Activated CD8-positive, alpha-beta memory T cell treated with anti-CD3 and anti-CD28 coated beads for 4 hours (primary cell): ENCODE measurements at places on chromosomes 2 and 18.

GRCh38 chr2:30237239-30237965 is 6.1 kb downstream of the LBH start:
- DNase-seq, result no peak

GRCh38 chr2:217966423-217967070 is 36.2 kb downstream of the TNS1 start:
- no peak for DNase-seq

GRCh38 chr2:63438181-63438580 is 150.1 kb downstream of the WDPCP start:
- no peak for DNase-seq

DNA sequence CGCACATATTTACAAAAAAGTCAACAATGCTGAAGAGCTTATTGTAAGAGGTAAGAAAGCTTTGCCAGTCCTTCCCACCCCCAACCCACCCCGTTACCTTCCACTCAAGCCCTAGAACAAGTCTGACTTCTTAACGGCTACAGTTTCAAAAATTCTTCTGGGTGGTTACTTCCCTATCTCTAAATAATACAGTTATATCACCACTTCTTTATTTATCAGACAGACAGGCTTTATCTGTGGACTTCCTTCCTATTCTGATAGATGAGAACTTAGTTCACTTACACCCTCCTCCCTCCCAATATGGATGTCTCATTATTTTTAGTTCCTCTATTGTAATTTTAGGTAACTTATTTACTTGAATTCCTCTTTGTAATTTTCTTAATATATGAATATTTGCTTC is 26.7 kb upstream of the ACTR3 start:
- no peak for DNase-seq

DNA sequence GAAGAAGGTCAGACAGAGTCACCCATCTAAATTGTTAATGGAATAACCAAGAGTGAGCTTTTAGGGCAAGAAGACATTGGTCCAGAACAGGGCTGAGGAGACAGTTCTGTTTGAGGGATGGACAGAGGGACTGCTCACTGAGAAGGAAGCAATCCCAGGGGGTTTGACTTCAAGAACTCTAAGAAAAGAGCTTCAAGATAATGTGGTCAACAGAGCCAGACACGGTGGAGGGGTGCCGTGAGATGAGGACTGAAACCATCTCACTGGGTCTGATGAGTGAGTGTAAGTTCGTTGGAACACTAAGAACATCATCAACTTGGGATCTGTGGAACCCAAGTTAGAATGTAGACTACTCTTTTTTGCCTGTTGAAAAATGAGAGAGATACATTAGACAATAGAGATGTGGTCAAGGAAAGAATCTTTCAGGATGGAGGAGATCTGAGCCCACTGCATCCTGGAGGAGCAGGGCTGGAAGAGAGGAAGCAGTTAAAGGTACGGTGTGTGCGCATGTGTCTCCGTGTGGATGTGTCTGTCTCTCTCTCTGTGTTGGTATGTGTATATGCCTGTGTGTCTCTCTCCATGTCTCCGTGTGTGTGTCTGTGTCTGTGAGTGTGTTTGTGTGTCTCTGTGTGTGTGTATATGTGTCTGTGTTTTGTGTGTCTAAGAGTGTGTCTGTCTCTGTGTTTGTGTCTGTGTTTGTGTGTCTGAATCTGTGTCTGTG is 172.1 kb downstream of the MYCN start:
- no peak for DNase-seq

- peak; percentile 100 for DNase-seq
Measured at GRCh38 chr18:56638232-56639103, at the start of gene TXNL1. TSS of gene TXNL1 (minus strand) at chr18:56638592. CDS start at chr18:56638440, 152 bp downstream.

DNA sequence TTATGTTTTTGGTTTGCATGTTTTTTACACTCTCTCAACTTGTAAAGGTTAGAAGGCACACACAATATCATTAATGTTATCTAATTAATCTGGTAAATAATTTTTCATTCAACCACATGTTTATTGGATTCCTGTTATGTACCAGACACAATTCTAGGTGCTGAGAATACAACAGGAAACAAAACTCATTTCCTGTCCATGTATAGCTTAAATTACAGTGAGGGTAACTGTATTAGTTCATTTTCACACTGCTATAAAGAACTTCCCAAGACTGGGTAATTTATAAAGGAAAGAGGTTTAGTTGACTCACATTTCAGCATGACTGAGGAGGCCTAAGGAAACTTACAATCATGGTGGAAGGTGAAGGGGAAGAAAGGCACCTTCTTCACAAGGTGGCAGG is 270.5 kb downstream of the TRIB2 start:
- no peak for DNase-seq

- no peak for DNase-seq
Measured at GRCh38 chr2:114007436-114007835, 117.5 kb downstream of the ACTR3 start.

DNA sequence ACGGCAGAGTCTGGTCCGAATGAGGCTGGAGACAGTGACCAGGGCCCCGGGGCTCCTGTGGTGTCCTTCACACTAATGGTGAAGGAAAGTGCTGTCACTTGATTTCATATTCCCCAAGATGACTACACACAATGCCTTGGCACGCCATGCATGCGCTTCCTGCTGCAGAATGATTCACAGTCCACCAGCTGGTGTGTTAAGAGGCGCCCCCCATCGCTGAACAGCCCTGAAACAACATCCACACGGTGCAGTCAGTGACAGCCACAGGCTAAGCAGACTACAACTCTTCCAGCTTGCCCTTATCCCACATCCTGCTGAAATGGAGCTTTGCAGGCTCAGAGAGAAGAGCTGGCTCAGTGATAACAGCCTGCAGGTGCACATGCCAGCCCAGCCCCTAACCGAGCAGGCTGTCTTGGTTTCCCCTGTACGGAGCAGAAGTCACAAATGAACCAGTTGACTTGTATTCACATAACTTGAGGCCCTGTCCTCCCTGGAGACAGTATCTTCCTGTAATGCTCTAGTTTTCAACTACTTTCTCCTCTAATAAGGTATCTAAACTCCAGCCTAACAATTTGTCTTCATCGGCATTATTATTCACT is 24.3 kb upstream of the CDH20 start:
- no peak for DNase-seq

GRCh38 chr2:105179469-105180372 is 61.8 kb upstream of the GPR45 start:
- no peak for DNase-seq

- no peak for DNase-seq
Measured at GRCh38 chr2:155866477-155866876, 466.0 kb downstream of the NR4A2 start.

- DNase-seq, result no peak
Measured at GRCh38 chr2:69646714-69647113, 3.2 kb upstream of the AAK1 start.

- DNase-seq, result no peak
Measured at GRCh38 chr2:37224063-37224462, 7.3 kb downstream of the CEBPZ start.

- DNase-seq, result no peak
Measured at GRCh38 chr18:8741532-8741931, 36.2 kb downstream of the MTCL1 start.

DNA sequence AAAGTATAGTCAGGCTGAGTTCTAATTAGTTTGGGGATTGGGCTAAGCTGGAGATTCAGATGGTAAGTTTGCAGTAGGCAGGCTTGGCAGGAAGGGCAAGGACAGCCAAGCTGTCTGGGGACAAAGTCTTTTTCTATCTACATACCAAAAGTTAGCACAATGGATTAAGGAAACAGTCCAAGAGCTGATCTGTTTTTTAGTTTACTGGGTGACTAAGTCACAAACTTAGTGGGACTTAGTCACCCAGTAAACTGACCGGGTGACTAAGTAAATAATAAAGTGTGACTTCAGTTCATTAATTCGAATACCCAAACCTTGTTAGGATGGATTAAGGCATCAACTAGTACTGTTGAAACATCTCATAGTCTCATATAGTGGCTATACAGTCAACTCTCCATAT is 1386.0 kb upstream of the CELF4 start:
- DNase-seq, result no peak

GRCh38 chr18:42915299-42915698 is 200.2 kb downstream of the RIT2 start:
- no peak for DNase-seq

DNA sequence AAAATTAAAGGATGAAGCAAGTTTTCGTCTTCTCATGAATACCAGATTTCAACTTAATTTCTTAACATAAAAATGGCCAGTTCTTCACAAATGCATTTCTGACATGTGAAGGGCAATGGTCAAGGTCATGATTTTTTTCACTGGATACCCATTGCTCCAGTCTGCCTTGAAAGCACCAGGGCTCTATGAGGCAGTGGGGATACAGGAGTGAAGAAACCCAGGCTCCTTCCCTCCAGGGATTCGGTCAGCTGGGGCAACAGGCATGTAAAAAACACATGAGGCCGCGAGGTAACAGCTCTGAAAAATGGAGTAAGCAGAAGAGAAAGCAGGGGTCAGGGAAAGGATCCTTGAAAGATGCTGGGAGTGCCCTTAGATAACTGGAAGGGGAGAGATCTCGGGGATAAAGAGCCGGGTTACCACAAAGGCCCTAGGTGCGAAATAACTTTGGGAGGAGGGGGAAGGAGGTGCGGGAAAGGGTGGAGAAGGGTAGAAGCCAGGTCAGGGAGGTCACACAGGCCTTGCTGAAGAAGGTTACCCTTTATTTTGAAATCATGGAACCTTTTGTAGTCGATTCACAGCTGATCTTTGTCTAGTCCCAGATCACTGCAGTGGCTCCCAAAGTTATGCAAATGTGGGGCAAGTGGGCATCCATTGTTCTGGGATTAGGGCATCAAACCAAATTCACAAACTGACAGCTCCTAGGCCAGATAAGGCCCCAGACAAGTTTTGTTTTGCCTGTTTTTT is 5.2 kb upstream of the SPRED2 start:
- no peak for DNase-seq

GRCh38 chr2:7633566-7634153 is 716.4 kb downstream of the RNF144A start:
- no peak for DNase-seq

GRCh38 chr2:61920548-61920947 is 15.1 kb downstream of the COMMD1 start:
- DNase-seq, result no peak

GRCh38 chr2:45068571-45069140 is 59.4 kb upstream of the SIX2 start:
- no peak for DNase-seq

GRCh38 chr2:60359569-60359968 is 193.9 kb downstream of the BCL11A start:
- no peak for DNase-seq

GRCh38 chr2:220504938-220505503 is 877.6 kb downstream of the SLC4A3 start:
- no peak for DNase-seq

GRCh38 chr2:44010266-44010665 is 14.5 kb upstream of the LRPPRC start:
- no peak for DNase-seq

DNA sequence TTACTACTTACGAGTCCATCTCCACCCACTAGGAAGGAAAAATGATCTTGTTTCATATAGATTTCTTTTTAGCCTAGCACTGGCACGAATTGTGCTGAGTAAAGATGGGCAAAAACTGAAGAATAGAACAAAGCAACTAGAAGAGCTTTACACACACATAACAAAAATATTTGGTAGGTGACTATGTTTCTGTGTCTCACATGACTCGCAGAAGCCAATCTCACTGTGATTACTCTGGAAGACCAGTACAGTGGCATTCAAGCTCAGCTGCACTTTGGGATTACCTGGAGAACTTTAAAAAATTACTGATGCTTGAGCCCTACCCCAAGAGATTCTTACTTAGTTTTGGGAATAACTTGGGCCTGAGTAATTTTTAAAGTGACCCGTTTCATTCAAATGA is 378.7 kb downstream of the METTL4 start:
- no peak for DNase-seq

- DNase-seq, result no peak
Measured at GRCh38 chr2:65666156-65666725, 233.8 kb upstream of the SPRED2 start.

GRCh38 chr2:132849118-132849517 is 179.1 kb upstream of the LYPD1 start:
- DNase-seq, result no peak

- no peak for DNase-seq
Measured at GRCh38 chr2:46363535-46364170, 66.4 kb downstream of the EPAS1 start.

DNA sequence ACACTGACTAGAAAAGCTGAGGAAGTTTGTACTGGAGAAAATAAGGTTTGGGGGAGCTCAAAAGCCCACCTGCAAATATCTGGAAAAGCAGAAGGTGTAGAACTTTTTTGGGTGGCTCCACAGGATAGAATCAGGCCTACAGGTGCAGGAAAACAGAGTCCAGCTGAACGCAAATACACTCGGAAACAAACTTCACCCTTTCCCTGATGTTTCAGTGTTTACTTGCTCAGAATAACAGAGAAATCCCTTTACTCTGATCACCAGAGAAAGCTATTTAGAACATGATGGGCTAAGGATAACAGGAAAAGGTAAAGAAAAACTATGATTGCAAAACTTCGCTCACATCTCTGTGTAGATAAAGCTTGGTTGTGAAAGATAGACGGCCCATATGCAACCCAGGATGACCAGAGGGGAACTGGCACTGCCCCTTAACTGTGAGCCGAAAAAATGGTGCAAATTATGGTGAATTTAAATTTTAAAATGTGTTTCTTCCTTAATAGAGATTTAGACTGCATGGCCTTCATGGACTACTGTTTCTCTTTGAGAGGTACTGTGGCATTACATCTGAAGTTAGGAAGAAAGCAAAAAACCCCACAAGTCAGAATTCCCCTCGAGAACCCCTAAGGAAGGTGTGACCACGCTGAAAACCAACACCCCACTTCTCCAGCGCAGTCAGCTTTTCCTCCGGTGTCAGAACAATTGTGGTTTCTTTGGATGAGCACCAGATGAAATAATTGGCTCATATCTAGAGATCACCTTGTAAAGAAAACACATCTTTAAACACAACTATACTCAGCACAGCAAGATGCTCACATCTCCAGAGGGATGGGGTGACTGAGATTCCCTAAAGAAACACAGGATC is 84.5 kb upstream of the TMEM247 start:
- no peak for DNase-seq

DNA sequence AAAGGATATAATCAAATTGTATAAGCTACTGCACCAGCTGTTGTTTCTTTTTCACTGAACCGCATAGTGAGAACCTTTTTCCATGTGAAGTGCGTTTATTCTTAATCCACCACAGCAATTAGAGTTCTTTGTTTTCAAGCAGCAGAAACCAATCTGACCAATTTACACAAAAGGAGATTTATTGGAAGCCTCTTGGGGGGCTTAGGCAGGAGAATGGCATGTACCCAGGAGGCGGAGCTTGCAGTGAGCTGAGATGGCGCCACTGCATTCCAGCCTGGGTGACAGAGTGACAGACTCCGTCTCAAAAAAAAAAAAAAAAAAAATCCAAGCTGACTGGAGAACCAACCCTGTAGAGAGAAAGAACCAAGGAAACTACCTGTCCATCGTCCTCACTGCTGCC is 10.0 kb downstream of the ADNP2 start:
- no peak for DNase-seq

- DNase-seq, result no peak
Measured at GRCh38 chr2:167817422-167817821, 430.0 kb downstream of the STK39 start.

GRCh38 chr18:7248877-7249276 is 18.0 kb downstream of the LRRC30 start:
- DNase-seq, result no peak

- DNase-seq, result no peak
Measured at GRCh38 chr2:173874894-173875237, 90.3 kb downstream of the SP3 start.

GRCh38 chr2:224009605-224010315 is 29.3 kb downstream of the SERPINE2 start:
- DNase-seq, result no peak

- no peak for DNase-seq
Measured at GRCh38 chr2:236309669-236310029, 45.4 kb upstream of the ASB18 start.
